ENCODE measurements at places on chromosomes 16 and 17. TPM values are rescaled to one million over a fixed set of nuclear protein-coding genes. Genes with fewer than 3 reads are reported as not detected.

DNA sequence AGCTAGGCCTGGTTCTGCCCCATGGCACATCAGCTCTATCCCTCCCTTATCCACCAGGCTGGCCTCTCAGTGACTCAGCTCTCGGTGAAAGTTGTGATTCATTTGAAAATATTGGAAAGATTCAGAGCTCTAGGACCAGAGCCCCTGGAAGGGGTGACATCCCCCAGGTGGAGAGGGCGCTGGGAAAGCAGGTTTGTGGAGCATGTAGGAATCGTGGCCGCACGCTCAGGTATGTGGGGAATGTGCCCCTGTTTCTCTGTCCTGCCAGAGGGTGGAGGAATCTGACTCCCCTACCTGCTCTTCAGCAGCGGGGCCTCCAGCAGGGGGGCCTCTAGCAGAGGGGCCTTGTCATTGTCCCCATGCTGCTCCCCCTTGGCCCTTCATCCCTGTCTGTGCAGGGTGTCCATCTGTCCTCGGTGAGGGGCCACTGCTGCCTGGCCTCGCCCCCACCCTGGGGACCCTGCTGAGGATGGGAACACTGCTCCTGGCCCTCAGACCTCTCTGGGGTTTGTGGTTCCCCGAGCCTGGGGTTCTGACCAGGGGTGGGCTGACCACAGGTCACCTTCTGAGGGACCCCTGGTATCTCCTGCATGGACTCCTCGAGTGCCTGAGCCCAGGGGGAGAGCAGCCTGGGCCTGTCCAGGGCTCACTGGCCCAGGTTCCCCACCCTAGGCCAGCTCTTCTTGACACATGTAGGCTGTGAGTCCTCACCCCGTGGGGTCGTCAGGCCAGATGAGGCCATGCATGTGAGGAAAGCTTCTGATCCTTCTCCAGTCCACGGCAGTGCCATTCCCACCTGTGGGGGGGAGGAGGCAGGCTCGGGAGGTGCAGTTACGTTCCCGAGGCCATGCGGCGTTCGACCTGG, 47.5 kb downstream of the NT5M start:
- no peaks in the 10 kb centered on the region for H3K36me3 ChIP-seq
- peaks cover 52% of the 10 kb centered on the region for H3K4me1 ChIP-seq
- no peak overlapping the region for H3K27ac ChIP-seq
- H3K27me3 ChIP-seq: peaks cover 2% of the 10 kb centered on the region

The ZG16B gene
- 0.49 TPM for total RNA-seq

DNA sequence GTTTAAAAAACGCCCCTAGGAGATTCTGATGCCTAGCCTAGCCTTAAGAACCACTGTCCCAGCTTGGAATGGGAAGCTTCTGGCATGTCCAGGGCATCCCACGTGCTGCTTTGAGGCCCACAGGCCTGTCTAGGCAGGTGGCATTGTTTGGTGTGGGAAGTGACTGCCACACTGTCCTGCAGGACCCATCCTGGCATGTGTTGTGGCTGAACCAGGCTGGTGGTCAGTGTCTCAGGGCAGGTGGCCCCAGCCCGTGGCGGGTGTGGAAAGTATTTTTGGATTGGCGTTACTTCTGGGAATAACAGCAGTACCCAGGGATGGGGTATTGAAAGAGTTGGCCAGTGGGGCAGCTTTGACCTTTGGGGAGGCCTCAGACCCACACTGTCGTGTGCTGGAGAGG, 27.9 kb downstream of the PGS1 start:
- no peaks in the 10 kb centered on the region for H3K27me3 ChIP-seq
- H3K4me3 ChIP-seq: no peak overlapping the region
- peaks cover 43% of the 10 kb centered on the region for H3K4me1 ChIP-seq
- H3K27ac ChIP-seq: no peak overlapping the region

DNA sequence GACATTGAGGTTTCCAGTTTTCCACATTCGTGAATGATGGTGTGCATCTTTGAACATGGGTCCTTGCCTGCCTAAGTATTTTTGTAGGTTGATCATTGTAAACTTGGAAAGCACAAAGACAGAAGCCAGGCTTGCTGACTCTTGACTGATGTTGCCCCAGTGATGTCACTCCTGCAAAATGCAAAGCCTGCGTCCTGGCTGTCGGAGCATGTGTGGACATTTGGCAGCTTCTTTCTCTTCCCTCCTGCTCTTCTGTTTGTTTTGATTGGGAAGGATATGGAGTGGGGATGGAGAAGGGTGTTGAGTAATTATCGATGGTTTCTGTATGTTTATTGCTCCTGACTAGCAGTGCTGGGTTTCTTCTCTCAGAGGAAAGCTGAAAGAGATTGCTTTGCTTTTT, 3.2 kb downstream of the NDE1 start:
- peaks cover 12% of the 10 kb centered on the region for H3K4me1 ChIP-seq
- H3K27ac ChIP-seq: no peak overlapping the region
- DNase-seq: no peak
- no peaks in the 10 kb centered on the region for H3K27me3 ChIP-seq

DNA sequence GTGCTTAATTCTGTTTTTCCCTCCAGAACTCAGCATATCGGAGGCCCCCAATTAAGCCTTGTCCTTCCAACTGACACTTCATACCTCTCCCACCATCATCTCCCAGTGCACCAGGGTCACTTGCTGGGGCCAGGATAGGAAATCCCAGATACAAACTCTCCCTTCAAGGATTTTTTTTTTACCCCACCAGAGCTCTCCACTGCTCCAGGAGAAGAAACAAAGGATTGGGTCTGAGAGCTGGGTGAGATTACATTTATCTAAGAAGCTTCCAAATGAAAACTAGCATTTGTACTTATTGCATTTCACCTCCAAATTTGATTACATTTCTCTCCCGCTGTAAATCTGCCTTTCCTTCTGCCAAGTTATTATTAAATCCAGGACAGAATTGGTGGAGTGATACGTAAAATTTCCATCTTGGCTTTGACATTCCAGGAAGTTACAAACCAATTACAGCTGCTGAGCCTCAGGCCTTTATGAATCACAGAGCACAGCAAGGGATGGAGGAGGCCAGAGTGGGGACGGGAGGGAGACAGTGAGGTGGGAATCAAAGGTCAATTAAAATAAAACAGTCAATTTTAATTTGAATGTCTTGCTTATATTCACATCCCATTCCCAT, 123.5 kb downstream of the USP31 start:
- H3K36me3 ChIP-seq: no peaks in the 10 kb centered on the region
- DNase-seq: peak; percentile 80
- no peak overlapping the region for H3K27ac ChIP-seq
- H3K27me3 ChIP-seq: no peaks in the 10 kb centered on the region
- no peaks in the 10 kb centered on the region for H3K4me1 ChIP-seq

The HOXB1 gene
- total RNA-seq: not detected

DNA sequence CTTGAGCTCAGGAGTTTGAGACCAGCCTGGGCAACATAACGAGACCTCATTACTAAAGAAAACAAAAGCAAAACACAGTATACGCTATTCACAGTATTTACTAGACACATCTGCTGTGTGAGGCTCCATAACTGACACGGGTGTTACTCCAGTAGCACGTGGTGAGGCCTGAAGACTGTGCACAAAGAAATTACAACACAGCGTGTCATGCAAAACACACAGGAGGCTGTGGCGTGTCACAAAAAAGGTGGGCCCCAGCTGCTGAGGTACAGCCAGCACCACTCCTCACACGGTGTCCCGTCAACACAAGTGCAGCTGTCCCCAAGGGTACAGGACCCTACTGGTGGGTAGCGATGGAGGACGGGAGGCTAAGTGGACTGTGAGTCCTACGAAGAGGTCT, 2.7 kb downstream of the CYBC1 start:
- H3K27me3 ChIP-seq: no peaks in the 10 kb centered on the region
- no peak overlapping the region for H3K27ac ChIP-seq
- H3K36me3 ChIP-seq: peaks cover 35% of the 10 kb centered on the region

GRCh38 chr17:72175787-72176515, 55.1 kb downstream of the SOX9 start:
- H3K27ac ChIP-seq: peak overlapping the region; percentile 50
- no peaks in the 10 kb centered on the region for H3K27me3 ChIP-seq
- H3K4me1 ChIP-seq: peaks cover 41% of the 10 kb centered on the region
- H3K4me3 ChIP-seq: no peak overlapping the region
- DNase-seq: peak; percentile 79
- H3K36me3 ChIP-seq: no peaks in the 10 kb centered on the region

GRCh38 chr16:67931712-67932461, at the start of gene CTRL:
Gene CTRL (minus strand): TSS chr16:67931862. CDS start chr16:67931852, 10 bp downstream.
- DNase-seq: peak; percentile 14
- H3K4me3 ChIP-seq: no peak within 1 kb of the TSS
- H3K27ac ChIP-seq: no peak within 1 kb of the TSS

DNA sequence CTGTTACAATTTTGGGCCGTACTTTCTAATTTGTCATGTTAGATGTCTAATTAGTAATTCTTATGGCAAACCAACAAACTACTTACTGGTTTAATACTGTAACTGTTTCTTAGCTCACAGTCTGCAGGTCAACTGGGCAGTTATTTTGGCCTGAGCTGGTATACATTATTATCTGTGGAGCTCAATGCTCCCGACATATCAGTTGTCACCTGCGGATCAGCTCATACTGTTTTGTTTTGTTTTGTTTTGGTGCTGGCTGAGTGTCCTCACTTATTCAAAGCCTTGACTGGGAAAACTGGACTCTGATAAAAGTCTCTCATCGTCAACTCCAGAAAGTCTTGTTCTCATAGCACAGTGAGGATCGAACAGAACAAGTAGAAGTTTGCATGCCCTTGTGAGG, 1060.6 kb upstream of the CDH8 start:
- H3K36me3 ChIP-seq: no peaks in the 10 kb centered on the region
- H3K4me1 ChIP-seq: no peaks in the 10 kb centered on the region
- no peak overlapping the region for H3K27ac ChIP-seq
- H3K4me3 ChIP-seq: no peak overlapping the region

The MPV17L gene
- total RNA-seq: 4.3 TPM

The SLC39A11 gene
- 10.0 TPM for total RNA-seq

The KATNIP gene
- total RNA-seq: 6.9 TPM

- H3K4me1 ChIP-seq: peaks cover 12% of the 10 kb centered on the region
- DNase-seq: no peak
Observed at GRCh38 chr16:8966817-8967131, 3.1 kb upstream of the USP7 start.

The HP gene
- total RNA-seq: 0.13 TPM

The DHRS7C gene
- 143 TPM for total RNA-seq

The CBX1 gene
- 54.0 TPM for total RNA-seq

DNA sequence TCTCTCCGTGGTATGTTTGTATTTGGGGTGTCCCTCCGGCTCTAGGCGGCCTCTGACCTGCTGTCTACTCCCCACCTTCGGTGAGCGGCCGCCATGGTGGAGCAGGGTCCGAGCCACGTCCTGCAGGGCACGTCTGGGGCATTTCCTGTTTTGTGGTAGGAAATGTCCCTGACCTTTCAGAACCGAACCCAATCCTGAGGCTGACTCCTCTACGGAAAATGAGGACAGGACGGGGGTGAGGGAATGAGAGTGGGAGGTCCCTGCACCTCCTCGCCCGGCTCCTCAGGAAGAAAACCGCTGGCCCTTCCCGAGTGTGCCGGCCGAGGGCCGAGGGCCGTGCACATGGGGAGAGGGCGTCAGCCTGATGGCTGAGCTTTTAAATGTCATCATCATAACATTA, 45.8 kb downstream of the WDR45B start:
- no peak for DNase-seq
- no peak overlapping the region for H3K4me3 ChIP-seq

DNA sequence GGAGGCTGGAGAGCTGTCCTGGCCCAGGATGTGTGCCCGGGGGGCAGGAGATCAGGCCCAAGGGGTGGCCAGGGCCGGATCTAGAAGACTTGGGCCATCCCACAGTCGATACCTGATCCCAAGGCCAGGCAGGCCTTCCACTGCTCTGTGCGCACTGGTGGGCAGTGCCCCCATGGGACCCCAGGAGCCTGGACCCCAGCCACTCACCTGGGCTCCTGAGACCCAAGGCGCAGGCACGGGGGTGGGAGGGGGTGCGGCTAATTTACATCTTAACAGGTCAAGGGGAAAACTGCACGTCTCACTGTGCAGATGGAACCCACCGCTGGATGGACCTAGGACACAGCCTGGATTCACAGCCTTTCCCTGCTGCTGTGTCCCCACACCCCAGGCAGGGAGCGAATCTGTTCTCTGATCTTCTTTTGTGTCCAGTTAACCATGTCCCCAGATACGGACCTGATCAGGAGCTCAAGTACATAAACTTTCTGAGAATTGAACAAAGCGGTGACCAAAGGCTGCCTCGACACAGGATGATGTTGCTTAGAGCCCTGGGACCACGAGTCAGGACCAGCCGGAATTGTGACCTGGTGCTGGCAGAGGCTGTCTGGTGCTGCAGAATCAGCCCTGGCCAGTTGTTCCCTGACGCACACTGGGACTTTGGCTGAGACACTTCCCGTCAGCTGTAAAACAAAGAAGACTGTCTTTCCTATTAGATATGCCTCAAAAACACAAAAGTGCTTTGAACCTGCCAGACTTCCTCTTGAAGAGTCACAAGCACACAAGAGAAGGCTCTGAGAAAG, 60.6 kb downstream of the TNFRSF13B start:
- H3K4me3 ChIP-seq: no peak overlapping the region
- peak; percentile 86 for DNase-seq

DNA sequence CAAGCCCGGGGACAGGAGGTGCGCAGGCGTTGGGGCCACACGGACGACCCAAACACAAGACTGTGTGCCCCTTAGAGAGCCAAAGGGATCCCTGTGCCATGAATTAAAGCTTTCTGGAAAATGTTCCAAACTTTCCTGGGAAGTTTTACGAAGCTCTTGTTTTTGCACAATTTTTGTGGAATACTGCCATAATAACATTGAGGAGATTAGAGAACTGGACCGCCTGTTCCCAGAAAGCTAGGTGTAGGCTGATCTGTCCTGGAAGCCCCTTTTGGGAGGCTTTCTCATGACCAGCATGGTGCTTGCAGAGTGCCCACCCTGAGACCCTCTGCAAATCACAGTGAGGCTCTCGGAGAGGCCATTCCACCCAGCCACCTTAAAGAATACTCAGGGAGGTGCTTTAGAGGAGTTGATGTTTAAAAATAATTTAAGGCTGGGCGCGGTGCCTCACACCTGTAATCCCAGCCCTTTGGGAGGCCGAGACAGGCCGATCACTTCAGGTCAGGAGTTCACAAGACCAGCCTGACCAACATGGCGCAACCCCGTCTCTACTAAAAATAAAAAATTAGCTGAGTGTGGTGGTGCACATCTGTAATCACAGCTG, 1.1 kb downstream of the KDM8 start:
- peaks cover 15% of the 10 kb centered on the region for H3K4me1 ChIP-seq
- no peak for DNase-seq
- H3K27ac ChIP-seq: peak overlapping the region; percentile 100
- H3K4me3 ChIP-seq: peak overlapping the region; percentile 83
- H3K36me3 ChIP-seq: peaks cover 3% of the 10 kb centered on the region
- H3K27me3 ChIP-seq: no peaks in the 10 kb centered on the region
